ENCODE measurements at places on chromosomes 3 and 15.

GRCh38 chr3:31096661-31097395, 202.4 kb upstream of the GADL1 start:
- DNase-seq: no peak

DNA sequence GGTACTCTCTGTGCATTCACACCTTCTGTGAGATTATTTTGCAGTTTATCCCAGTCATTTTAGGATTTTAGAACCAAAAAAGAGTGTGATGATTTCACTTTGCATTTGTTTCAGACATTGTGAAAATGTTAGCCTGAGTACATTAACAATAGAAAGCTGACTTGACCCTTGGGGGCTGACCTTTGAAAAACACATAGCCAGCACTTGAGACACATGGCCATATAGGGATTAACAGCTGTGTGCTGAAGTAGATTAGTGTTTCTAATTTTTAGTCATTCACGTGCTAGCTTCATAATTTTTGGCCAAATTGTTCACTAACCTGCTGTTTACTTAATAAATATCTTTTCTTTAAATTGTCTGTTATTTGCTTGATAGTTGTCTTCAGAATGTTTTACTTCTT, 3.5 kb downstream of the FEM1B start:
- DNase-seq: no peak

- DNase-seq: no peak
These were observed 3.2 kb downstream of the DTWD1 start for GRCh38 chr15:49624056-49624455.

GRCh38 chr15:33154351-33155166, 40.0 kb downstream of the FMN1 start:
- DNase-seq: no peak

- DNase-seq: no peak
These were observed 316.8 kb downstream of the TUSC7 start for GRCh38 chr3:117026401-117026800.

DNA sequence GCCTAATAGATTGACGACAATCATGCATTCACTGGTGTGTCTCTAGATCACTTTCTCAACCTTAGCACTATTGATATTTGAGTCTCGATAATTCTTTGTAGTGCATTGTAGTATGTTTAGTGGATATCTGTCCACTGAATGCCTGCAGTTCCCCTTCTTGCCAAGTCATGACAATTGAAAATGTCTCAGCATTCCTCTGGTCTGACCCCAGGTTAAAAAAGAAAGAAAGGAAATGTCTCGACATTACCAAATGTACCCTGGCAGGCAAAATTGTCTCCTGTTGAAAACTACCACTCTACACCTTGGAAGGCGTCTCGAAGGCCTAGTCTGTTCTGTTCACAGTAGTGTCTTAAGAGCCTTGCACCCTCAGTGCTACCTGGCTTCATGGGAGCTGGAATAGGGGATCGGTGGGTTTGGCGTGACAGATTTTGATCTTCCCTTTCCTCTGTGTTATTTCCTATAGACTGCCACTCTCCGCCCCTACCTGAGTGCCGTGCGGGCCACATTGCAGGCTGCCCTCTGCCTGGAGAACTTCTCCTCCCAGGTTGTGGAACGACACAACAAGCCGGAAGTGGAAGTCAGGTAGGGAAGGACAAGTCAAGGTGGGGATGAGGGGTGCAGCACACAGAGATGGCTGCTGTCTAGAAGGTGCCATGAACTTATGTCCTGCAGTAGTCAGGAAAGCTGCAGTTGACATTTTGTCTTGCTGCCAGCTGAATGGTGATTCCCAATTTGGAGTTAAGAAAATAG, 4.5 kb downstream of the ARPC4 start:
- DNase-seq: no peak

- no peak for DNase-seq
These were observed 2.8 kb upstream of the SST start for GRCh38 chr3:187673012-187673411.

GRCh38 chr3:52132041-52132440, 22.2 kb downstream of the POC1A start:
- DNase-seq: no peak

DNA sequence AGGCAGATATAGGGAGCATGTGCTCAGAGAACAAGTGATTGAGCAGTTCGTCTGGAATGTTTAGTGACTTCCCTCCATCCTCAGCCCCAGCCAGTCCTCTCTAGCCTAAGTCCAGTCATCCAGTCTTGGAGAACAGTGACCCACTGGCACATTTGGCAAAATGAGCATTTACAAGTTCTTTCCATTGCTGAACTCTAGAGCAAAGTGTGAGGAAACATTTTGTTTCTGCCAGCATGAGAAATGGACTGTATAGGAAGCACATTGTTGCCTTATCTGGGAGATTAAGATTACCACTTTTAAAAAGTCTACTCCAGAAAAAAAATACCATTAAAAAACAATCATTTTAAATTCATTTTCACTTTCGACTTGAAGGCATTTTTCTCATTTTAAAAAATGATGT, 353.6 kb downstream of the SHQ1 start:
- no peak for DNase-seq

- DNase-seq: no peak
These were observed 139.5 kb downstream of the MAGI1 start for GRCh38 chr3:65899226-65899625.

- no peak for DNase-seq
These were observed 7.0 kb upstream of the ACTC1 start for GRCh38 chr15:34802371-34802770.
